ENCODE measurements at places on chromosomes 16 and 17.

DNA sequence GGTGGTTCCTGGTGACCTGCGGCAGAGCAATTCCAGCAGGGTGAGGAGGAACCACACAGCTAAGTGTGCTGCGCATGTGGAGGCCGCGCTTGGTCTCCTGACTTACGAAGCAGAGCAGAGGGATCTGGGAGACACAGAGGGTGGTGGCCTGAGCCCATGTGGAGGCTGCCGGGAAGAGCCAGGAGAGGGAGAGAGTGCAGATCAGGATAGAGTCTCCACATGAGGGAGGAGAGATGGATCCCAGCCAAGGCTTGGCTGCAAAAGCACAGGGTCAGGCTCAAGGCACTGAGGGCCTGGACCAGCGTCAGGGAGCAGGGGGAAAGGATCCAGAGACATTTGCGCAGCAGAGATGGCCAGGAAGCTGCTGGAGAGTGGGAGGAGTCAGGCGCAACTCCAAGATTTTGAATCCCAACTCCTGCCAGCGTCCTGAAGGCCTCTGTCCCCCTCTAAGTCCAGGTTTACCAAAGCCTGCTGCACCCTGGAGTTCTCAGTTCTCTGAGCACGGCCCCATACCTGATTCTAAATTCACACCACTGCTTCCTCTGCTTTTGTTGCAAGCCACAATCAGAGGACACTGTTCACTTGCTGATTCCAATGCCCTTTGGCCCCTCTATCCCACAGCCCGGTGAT is 11.3 kb upstream of the MLLT6 start:
- no peak for DNase-seq

DNA sequence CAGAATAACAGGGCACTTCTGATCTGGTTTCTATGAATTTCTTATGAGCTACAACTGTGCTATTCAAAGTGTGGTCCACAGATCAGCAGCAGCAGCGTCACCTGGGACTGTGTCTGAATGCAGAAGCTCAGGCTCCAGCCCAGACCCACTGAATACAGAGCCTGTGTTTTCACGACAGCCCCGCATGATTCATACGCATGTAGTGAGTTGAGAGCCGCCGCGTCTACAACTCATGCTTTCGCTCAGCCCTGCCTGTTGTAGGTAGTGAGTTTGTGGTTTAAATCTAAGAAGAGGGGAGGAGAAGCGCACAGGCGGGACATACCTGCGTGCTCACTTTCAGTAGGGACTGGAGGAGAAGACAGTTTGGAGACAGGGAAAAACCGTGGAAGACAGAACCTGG is 28.5 kb upstream of the ELAC2 start:
- no peak for DNase-seq

GRCh38 chr16:74623214-74623838 is 16.4 kb upstream of the GLG1 start:
- DNase-seq: no peak

DNA sequence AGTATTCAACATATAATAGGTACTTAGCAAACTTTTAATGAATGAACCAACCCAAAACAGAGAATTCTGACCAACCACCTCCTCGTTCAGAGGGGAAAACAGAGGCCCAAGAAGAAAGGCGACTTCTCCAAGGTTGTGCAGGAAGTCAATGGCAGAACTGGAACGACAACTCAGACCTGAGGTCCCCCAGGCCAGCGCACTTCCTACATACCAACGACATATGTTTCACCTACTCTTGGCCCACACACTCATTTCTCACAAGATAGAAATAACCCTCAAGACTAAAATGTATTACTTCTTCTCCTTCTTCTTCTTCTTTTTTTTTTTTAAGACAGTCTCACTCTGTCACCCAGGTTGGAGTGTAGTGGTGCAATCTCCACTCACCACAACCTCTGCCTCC is 14.4 kb downstream of the CHCT1 start:
- DNase-seq: no peak

- no peak for DNase-seq
These were observed 5.9 kb upstream of the CD300H start for GRCh38 chr17:74573169-74573568.

DNA sequence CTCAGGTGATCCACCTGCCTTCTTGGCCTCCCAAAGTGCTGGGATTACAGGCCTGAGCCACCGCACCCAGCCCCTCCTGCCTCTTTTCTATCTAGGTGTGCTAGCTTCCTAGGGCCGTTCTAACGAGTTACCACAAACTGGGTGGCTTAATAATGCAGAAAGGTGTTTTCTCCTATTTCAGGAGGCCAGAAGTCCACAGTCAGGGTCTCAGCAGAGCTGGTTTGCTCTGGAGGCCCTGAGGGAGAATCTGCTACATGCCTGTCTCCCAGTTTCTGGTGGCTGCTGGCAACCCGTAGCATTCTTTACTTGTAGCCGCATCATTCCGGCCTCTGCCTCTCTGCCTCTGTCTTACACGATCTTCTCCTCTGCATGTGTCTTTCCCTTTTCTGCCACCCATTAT is 89.2 kb downstream of the NTN1 start:
- no peak for DNase-seq

GRCh38 chr17:40621578-40621977 is 26.0 kb downstream of the SMARCE1 start:
- DNase-seq: no peak

GRCh38 chr16:52389045-52389444 is 157.9 kb downstream of the TOX3 start:
- DNase-seq: no peak

- DNase-seq: no peak
These were observed 20.9 kb downstream of the SOST start for GRCh38 chr17:43737722-43738121.

DNA sequence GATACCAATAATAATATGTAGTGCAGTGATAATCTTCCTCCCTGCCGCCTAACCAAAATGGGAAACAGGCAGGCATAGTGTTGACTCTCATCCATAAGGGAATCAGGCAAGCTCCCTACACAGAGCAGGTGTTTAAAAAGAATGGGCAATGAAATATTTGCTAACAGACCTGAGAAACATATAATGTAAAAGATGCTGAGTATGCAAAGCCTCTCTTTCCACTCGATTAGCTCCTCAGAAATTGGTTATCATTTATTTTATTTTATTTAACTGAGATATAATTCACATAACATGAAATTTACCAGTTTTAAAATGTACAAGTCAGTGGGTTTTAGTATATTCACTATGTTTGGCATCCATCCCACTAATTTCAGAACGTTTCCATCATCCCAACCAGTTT is 317.7 kb upstream of the TBX2 start:
- no peak for DNase-seq

DNA sequence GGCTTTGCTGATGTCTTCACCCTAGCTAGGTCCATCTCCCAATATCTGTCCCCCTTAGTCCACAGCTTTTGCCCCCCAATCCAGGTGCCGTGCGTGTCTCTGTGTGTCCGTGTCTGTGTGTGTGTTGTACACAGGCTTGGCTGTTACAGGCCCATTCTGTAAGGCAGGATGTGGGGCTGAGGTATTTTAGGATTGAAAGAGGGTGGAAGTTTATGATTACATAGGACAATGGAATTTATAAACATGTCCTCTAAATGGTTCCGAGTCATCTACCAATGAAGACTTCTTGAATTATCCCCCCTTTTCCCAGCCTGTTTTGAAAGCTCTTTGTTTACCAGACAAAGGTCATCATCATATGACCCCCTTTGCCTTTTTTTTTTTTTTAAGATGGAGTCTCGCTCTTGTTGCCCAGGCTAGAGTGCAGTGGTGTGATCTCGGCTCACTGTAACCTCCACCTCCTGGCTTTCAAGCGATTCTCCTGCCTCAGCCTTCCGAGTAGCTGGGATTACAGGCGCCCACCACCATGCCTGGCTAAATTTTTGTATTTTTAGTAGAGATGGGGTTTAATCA is 21.9 kb downstream of the ACE start:
- no peak for DNase-seq

DNA sequence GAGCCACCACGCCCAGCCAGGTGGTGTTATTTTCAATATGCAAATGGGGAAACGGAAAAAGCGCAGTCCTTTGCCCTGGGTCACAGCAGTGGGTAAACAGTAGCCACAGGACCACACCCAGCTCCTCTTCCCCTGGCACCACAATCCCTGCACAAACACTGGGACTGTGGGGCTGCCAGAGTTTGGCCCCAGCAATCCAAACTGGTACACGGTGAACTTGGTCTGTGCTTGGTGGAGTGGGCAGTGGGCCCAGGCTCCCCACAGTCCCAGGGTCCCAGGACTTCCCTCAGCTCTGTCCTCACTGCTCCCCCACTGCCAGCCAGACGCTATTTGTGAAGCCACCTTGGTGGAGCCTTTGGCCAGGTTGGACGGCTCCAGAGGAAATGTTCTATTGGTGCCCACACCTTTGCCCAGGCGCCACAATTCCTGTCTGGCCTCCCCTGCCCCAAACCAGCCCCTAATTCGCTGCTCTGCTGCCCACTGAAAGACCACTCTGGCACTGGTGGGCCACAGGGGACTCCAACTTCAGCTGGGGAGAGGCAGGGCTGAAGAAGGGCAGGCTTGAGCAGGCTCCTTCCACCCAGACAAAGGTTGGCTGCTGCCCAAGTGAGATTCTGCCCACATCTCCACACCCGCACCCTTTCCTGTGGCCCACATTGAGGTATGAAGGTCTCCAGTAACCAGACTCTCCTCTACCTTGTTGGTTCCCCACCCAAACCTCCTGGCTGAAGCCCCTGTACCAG is 2.1 kb downstream of the CHAD start:
- no peak for DNase-seq

GRCh38 chr17:70905796-70906195 is 736.5 kb downstream of the KCNJ2 start:
- no peak for DNase-seq

GRCh38 chr16:66713076-66713475 is 16.5 kb upstream of the CMTM4 start:
- DNase-seq: no peak

- DNase-seq: no peak
These were observed 4.0 kb downstream of the MAFG start for GRCh38 chr17:81923302-81924260.

DNA sequence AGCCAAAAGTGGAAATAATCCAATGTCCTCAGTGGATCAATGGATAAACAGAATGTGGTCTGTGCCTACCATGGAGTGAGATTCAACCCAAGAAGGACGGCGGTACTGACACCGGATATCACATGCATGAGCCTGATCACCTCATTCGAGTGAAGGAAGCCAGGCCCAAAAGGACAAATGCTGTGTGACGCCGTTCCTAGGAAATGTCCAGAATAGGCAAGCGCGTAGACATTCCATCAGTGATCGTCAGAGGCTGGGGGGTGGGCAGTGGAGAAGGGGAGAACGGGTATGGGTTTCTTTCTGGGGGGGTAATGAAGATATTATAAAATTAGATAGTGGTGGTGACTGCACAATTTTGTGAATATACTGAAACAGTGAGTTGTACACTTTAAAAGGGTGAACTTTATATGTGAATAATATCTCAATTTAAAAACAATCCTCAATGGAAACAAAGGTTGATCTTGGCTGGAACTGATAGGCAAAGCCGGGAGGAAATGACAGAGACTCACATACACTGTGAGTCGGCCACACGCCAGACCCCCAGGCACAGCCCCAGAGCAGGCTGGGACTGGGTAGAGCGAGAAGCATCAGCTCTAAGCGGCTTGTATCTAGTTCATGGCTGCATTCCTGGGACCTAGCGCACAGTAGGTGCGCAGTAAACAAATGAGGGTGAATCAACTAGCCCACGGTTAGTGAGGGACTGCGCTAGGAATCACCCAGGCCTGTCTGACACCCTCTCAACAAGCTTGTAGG is 3.5 kb downstream of the DBNDD1 start:
- no peak for DNase-seq

DNA sequence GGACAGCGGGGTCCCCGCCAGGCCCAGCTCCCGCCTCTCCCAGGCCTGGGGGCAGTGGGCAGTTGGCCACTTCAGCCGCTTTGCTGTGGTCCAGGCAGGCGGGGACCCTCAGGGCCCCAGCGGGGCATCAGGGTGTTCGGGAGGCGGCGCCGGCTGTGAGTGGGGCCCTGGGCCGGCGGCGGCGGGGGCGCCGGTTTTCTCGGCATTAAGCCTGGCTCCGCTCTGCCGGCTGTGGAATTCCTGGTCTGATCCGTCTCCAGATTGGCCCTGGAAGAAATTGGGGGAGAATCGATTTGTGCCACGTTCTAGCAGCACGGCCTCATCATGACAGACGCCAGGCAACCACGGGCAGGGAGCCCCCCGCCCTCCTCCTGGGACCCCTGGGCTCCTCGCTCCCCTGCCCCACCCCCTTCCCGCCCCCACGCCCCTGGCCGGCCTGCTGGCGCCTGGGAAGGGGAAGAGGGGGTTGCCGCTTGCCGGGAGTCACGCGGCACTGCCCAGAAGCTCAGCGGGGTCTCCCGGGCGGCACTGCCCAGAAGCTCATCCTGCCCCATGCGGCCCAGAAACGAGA is 28.6 kb upstream of the SSTR5 start:
- DNase-seq: no peak

Measured in activated gamma-delta T cell (primary cell).